Left colon (tissue), 2 donors: ENCODE measurements at places on chromosomes 3 and 15.

DNA sequence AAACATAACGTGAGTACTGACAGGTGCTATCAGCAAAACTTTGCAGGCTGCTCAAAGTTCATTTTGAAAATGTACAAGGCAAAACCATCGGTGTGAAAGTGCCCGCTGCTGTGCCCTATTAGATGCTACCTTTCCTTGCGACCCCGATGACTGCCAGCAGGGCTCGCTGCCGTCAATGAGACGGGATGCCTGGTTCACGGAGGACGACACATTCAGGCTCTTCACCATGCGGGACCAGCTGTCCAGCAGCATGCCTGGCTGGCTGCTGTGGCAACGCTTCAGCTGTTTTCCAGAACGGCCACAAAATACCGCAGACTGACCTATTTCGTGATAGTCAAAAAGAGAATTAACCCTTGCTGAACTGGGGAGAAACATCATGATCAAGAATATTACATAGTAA, 92.7 kb upstream of the OCA2 start:
- peak; percentile 25 for DNase-seq

DNA sequence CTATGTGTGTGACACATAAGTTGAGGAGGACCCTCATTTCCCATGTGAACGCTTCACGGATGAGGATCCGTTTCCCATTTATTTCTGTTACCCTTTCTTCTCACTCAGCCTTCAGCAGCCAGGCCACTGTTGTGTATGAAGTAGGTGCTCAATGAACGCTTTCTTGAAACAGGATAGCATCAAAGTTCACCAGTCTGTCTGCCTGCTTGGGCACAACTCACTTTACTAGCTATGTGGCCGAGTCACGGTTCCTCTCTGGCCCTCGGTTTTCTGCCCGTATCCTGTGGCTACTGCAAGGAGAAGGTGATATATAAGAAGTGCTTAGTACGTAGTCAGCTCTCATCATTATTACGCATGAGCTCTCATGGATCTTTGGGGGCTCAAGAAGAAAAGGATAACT, 22.4 kb downstream of the ACSBG1 start:
- DNase-seq = no peak

GRCh38 chr3:105622169-105622568, 246.6 kb downstream of the CBLB start:
- no peak for DNase-seq

- no peak for DNase-seq
These were observed 94.5 kb upstream of the COL6A5 start for GRCh38 chr3:130250982-130251381.

DNA sequence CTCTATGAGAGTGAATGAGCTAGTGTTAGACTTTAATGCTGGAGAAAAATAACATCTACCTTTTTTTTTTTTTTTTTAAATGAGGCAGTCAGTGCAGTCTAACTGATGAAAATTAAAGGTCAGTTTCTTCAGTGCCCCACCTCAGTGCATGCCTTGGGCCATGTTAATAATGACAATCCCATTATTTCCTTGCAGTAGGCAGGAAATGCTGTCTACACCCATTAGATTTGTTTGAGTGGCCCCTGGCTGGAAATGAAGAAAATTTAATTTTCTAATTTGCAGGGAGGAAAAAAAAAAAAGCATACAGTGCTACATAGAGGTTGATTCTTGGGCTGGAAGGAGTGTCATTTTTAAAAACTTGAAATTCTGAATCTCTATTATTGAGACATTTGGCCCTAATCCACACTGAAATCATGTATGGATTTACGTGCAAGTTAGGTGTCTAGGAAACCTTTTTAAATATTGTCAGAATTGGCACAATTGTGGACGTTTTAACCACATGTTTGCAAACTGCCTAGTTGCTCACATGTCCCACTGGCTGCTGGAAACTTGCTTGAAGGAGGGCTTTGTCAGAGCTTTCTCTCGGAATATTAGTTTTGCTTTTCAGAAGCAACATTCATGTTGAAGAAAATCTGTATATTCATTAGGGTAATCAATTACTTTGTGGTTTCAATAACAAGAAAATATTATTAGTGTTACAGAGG, 18.4 kb downstream of the FNDC3B start:
- no peak for DNase-seq

DNA sequence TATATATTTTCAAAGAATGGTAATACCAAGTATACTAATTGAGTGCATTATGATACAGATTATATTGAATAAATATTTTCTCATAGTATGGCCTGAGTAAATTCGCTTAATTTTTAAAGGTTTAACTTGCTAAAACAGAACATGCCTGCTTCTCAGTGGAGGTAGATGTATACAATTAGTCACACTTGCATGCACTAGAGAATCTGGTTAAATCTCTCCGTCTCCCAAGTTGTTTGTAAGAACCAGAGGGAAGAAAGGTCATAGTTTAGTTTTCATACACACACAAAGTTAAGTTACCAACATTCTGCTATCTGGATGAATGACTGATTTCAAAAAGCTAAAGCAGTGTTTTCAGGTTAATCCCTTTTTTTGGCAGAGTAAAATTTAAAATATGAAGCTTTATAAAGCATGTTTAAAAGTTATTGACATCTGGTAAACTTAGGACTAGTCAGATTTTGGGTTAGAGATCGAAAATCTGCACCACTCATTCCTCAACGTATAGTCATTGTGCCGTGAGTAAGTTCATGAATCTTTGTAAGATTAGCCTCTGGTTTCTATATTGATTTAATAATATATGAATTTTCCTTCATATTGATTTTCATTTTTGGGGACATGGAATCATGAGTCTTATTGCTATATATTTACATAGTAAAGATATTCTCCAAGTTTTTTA, 117.6 kb upstream of the SAMMSON start:
- DNase-seq = no peak

DNA sequence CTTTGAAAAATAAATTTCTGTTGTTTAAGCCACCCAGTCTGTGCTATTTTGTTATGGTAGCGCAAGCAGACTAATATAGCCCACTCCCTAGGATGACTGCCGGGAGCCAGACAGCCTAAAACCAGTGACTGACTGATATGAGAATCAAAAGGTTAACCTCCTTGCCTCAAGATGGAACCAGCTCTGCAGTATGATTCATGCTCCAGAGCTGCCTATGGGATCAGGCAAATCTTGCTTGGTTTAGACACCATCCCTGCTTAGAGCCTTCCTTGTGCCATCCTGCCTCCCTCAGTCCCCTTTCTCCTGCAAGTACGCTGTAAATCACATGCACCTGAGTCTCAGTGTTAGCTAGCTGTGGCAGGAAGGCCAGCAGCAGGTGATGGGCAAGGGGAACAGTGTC, 39.3 kb downstream of the TRANK1 start:
- no peak for DNase-seq
